ENCODE measurements at places on chromosomes 13 and 19.

DNA sequence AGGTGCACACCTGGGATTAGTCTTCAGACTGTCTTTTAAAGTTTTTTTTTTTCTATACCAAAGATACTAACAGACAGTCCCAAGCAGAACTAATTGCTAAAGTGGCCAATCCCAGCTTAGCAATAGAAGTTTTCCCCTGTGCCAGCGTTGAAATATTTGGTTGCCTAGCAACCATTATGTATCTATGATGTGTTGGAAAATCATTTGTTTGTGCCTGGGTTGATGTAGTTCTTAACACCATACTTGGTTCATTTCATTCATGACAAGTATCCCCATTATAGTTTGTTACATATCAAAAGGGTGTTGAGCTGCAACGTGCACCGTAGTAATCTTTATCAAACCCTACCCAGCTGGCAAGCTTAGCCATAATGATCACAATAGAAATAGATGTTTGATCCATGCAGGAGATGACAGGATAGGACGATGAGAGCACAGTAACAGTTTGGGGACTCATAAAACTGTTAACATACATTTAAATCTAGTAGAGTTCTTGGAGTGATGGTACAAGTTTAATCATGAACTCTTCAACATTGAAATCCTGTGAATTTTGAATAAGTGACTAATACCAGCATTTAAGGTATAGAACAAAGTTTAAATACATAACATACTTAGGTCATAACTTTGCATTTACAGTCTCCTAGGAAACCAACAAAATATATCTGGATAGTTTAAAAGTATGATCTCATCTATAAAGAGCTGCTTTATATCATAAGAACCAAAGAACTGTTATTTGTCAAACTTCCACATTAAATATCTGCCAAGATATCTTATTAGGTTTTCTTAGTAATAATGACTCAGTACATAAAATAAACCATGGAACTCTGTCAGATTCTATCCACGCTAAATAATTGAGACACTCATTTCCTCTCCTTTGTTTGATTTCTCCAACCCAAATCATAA, 73.4 kb downstream of the MBNL2 start:
- DNase-seq: no peak

DNA sequence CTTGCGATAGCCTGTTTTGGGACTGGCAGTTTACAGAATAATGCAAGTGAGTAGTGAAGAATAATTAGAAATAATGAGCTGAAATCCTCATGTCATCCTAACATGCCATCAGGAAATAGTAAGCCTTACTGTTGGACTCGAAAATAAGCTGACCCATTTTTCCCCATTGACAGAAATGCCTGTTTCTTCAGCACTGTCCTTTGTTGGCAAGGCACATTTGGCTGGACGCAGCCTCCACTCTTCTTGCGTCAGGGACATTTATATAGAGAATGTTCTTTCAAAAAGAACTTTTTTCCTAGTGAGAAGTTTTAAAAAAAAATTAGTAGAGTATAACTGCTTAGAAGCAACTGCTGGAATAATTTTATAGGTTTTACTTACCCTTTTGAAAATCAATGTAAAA, 47.1 kb downstream of the ARHGAP35 start:
- no peak for DNase-seq

GRCh38 chr19:11387162-11388034, 3.3 kb upstream of the EPOR start:
- DNase-seq: no peak

- no peak for DNase-seq
Observed at GRCh38 chr19:17807731-17808316, 12.9 kb downstream of the B3GNT3 start.

GRCh38 chr13:33228648-33229445, 56.7 kb downstream of the STARD13 start:
- no peak for DNase-seq

- DNase-seq: peak; percentile 32
Observed at GRCh38 chr19:43504426-43505185, at the start of gene PHLDB3. Gene PHLDB3 (minus strand): TSS chr19:43504746. CDS start chr19:43504118, 628 bp downstream.

GRCh38 chr19:55145232-55145631, 3.8 kb downstream of the TNNT1 start:
- DNase-seq: no peak

DNA sequence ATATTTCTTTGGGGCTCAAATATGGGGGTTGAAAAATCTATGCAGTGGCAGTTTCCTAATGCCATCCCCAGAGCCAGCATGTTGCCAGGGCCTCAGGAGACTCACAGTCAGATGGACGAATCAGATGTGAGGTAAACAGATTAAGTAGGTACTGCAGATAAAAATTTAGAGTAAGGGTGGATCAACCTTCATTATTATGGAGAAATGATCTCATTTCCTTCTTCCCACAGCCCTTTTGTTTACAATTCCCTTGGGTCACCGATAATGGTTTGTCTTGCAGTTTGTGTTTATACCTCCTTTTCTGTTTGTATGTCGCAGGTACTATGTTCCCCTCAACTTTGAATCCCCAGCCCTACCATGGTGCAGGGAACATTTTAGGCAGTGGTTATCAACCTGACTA, 20.0 kb downstream of the DIAPH3 start:
- no peak for DNase-seq

GRCh38 chr19:8302734-8303133, 5.4 kb downstream of the CD320 start:
- no peak for DNase-seq

- DNase-seq: no peak
Observed at GRCh38 chr19:20278342-20278741, 111.3 kb downstream of the ZNF486 start.

DNA sequence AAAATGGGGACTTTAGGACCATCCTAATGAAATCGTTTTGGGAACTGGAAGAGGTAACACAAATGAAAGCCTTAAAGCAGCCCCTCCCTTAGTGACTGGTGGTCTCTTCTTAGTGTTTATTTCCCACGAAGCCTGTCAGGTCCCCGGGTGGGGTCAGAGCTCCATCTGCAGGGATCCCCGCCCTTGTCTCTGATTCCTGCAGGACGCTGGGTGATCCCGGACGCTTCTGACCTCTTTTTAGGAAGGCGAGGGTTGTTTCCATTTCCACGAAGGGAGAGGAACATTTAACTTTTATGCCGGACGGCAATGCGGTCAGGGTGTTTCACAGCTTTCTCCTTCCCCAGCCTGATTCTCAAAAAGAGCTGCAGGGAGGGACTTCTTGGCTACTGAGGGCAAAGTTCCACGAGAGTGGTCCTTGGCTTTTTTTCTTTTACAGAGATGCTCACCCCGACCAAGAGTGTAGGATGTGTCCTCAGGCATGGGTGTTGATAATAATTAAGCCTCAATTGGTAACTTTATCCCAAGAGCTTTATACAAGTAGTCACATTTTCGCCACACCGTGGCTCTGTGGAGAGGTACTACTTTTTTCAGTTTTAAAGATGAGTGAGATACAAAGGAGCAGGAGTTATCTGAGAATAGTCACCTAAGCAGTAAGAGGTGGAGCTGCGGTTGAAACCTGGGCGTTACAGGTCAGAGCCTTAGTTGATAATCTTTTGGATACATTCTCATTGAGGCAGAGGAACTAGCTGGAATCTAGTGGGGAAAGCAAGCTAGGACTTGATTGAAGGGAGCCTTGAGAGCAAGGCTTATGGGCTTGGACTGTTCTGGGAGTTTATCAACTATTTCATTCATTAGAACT, 813 bp downstream of the ZNF284 start:
- DNase-seq: no peak

DNA sequence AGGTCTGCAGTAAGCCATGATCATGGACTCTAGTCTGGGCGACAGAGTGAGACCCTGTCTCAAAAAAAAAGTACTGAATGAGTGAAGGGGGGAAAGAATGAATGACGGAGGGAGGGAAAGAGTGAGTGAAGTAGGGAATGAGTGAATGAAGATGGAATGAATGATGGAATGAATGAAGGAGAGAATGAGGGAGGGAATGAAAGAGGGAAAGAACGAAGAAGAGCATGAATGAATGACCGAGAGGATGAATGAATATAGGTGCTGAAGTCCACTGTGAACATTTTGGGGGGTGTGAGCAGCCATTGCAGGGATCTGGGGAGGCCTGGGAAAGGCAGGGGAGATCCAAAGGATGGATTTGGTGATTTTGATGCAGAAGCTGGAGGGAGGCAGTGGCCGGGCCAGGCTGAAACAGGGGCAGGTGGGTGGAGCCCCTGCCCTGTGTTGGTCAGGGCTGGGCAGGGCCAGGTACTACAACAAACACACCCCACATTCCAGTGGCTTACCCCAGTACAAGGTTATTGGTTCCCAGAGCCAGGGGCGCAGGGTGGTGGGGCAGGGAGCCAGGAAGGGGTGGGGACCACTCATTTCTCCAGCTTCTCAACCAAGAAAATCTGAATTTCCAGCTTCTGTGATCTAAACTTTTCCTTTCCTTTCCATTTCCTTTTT, 14.3 kb downstream of the SLC27A1 start:
- no peak for DNase-seq

DNA sequence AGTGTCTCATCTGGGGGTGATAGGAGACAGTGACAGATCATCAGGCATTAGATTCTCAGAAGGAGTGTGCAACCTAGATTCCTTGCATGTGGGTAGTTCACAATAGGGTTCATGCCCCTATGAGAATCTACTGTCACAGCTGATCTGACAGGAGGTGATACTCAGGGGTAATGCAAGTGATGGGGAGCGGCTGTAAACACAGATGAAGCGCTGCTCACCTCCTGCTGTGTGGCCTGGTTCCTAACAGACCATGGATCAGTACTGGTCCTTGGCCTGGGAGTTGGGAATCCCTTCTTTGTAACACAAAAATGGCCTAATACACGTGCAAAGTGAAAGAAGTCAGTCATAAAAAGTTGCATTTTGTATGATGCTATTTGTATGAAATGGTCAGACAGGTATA, 107.6 kb upstream of the TUBA3C start:
- DNase-seq: no peak

DNA sequence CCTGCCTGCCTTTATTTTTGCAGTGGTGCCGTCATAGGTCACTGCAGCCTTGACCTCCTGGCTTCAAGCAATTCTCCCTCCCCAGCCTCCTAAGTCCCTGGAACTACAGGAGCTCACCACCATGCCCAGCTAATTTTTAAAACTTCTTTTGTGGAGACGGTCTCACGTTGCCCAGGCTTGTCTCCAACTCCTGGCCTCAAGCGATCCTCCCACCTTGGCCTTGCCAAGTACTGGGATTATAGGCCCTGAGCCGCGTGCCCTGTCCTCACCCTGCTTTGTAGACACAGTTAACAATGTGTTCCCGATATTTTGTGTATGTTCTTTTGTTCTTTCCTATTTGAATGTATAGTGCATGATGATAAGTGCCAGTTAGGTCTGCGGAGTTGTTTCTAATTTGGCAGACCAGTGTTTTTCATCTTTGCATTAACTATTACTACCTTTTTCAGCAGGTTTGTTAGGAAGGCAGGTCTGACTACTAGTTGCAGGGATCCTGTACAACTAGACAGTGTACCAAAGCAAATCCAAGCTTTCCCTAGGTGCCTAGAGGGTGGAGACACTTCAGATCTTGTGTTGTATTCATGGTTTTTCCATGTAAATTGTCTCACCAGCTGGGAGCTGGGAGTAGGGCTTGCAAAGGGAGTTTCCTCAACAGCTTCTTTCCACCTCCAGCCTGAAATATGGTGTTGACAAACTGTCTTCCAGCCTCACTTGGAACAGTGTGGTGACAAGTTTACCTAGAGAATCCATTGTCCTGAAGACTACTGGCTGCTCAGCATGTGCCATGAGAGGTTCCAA, 9.5 kb upstream of the WTIP start:
- DNase-seq: no peak

- DNase-seq: no peak
Observed at GRCh38 chr19:31170046-31170445, 179.2 kb downstream of the TSHZ3 start.

- no peak for DNase-seq
Observed at GRCh38 chr13:41645331-41645730, 188.0 kb downstream of the RGCC start.

- no peak for DNase-seq
Observed at GRCh38 chr13:109642358-109642757, 144.0 kb downstream of the IRS2 start.

GRCh38 chr13:76053181-76053580, 417.1 kb downstream of the LMO7 start:
- DNase-seq: no peak

- DNase-seq: no peak
Observed at GRCh38 chr19:13849991-13850909, 26.7 kb upstream of the NANOS3 start.

Measured in stimulated activated CD4-positive, alpha-beta T cell treated with anti-CD3 and anti-CD28 coated beads, Interleukin-12 subunit alpha, Interleukin-12 subunit beta, amount 100 ng/mL, for 24 hours (primary cell).